ENCODE measurements at places on chromosomes 7 and 10.

GRCh38 chr7:144487901-144488300 lies 84.4 kb upstream of the NOBOX start:
- DNase-seq, result no peak

DNA sequence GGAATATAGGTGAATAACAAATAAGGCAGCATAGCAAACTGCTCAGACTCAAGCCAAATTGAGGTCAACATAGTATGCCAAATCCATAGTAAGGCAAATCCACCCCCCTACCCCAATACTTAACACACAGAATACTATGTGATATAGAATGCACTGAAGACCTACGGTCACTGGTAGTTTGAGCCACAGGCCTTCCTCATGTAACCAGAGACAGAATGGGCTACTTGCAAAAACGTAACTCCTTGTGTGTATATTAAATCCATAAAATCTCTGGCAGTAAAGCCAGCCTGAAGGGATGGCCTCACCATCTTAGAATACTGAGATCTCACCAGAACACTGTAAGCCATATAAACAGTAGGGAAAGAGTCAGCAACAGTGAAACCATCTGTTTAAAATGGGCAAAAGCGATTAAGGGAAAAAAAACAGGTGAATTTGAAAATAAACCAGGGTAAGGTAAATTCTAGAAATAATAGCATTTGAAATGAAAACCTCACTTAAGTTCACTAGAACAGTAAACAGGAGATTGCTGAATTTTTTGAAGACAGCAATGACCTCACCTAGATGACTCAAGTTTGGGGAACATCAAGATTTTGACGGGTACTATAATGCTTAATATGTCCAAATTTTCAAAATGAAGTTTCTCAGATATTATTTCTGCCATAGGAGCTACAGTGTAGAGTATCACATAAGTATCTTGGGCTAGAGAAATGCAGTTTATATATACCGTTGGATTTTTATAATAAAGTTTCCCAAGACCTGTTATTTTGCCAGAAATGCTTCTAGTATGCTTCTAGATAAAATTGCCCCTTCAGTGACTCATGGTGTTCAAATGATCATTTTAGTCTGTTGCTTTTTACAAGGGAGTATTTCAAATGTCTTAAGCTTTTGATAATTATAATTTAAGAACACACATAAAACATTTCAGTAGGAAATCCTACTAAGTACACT lies 13.9 kb downstream of the HNRNPA2B1 start:
- no peak for DNase-seq

DNA sequence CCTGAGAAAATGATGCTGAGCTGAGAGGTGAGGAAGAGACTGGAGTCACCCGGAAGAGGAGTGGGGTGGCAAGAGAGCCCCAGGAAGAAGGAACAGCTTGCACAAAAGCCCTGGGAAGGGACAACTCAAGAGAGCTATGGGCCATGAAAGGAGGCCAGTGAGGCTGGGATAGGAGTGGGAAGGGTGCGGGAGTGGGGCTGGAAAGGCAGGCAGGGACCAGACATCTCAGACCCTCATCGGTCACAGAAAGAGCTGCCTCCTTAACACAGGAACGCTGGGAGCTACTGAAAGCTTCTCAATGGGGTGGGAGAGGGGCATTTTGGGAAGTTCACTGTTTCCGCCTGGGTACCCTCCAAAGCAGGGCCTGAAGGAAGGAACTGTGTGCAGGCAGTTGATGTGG lies 122.0 kb upstream of the UNC5B start:
- DNase-seq, result no peak

- no peak for DNase-seq
Observed at GRCh38 chr7:83040484-83040883, 122.2 kb downstream of the PCLO start.

DNA sequence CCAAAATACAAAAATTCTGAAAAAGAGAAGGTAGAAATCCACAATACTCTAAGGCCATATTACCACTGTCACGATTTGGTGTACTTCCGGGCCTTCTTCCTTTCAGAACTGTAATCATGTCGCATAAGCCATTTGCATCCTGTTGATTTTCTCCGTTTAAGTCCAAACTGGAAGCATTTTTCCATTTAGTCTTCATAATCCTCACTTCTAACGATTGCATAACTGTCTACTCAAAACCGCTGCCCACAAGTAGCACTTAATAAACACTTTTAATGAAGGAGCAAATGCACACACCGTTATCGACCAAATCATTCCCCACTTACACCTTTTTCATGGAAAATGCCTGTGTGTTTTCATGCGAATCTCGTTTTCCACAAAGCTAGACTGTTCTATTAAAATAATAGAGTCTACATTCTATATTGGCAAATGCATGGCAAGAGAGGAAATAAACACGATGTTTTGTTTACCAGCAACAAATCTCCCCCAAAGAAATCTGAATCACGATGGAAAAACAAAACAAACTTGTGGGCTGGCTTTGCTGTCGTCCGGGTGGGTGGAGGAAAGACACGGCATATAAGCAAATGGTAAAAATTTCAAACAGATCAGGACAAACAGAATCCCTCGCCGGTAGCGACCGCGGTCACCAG lies 1.0 kb downstream of the ATE1 start:
- DNase-seq, result no peak

GRCh38 chr10:127577376-127578258 lies 28.5 kb downstream of the NPS start:
- DNase-seq, result no peak

GRCh38 chr10:6612371-6612770 lies 32.3 kb upstream of the PRKCQ start:
- no peak for DNase-seq

DNA sequence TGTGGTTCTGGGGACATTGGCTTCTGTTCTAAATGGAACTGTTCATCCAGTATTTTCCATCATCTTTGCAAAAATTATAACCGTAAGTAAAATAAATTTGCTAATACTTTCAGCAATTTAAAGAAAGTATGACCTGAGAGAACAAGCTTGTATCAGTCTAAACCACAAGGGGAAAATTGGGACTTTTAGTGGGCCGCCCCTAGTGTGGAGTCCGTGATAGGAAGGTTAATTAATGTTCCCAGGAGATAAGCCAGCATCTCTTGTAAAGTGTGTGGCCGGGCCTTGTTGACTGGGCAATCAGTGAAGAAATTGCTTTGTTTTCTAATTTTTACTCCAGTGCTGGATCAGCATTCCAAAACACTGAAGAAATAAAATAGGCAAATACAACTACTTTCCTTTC lies 83.0 kb downstream of the ABCB5 start:
- DNase-seq, result no peak

- no peak for DNase-seq
Observed at GRCh38 chr7:66315192-66315591, 110.1 kb downstream of the TPST1 start.

GRCh38 chr10:101494650-101495049 lies 93.4 kb downstream of the POLL start:
- DNase-seq, result no peak

DNA sequence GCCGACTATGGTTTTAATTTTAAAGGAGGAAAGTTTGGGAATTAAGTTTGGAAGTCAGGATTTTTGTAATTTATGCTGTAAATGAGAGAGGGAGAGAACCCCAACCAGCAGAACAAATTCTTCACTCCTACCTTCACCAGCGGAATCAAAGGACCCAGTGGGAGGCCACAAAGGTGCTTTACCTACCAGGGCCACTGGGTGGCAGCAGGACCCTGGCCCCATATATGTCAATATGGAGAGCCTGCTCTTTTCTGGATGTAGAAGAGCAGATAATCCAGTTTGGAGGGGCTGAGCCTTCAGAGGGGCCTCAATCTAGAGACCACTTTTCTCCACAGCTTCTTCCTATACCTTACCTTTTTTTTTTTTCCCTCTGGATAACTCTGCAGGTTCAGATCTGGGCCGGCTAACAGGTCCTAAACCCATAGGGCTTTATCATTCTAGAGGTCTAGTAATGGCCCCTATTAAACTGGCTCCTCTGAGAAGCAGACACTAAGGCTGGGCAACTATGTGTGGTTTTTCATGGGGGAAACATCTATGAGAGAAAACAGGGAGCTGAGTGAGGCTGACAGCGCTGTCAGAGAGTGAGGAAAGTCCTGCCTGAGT lies 8.5 kb upstream of the SCD start:
- DNase-seq, result no peak

GRCh38 chr10:50294582-50294981 lies 43.3 kb upstream of the ASAH2 start:
- no peak for DNase-seq

DNA sequence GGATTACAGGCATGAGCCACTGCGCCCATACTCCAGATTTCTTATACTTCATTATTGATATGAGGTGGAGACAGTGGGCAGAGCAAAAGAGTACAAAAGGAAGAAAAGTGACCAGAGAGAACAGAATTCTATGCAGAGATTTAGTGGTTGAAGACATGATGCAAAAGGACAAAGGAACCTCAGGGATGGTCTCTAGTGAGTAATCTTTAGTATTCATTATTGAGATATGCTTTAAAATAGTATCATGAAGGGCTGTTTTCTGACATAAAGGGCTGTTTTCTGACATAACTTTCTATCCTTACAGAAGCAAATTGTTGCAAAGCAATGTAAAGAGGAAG lies 81.2 kb upstream of the OIT3 start:
- no peak for DNase-seq

- no peak for DNase-seq
Observed at GRCh38 chr10:15123749-15124184, 26.6 kb downstream of the RPP38 start.

DNA sequence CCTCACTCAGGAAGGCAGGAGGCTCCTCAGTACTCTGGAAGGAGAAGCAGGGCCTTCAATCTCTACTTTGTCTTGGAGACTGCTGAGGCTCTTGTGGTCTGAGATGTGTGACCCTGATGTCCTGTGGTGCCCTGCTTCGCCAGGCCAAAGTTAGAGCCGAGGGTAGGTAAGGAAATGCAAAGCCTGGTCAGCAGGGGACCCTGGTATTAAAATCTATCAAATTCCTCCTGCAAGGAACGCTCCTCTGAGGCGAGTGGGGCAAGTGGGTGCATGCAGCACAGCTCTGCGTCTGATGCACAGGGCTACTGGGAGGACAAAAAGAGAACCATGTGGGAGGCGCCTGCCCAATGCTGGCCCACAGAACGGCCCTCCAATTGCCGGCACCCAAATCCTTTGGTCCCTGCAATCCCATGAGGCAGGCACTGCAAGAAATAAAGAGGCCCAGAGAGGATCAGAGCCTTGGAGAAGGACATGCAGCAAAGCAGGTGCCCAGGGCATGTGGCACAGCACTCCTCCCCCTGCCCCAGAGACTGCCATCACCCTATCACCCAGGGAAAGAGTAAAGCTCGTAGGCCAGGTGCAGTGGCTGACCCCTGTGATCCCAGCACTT lies 23.1 kb upstream of the ZMIZ1 start:
- no peak for DNase-seq

GRCh38 chr7:92665926-92666325 lies 75.7 kb upstream of the FAM133B start:
- no peak for DNase-seq

DNA sequence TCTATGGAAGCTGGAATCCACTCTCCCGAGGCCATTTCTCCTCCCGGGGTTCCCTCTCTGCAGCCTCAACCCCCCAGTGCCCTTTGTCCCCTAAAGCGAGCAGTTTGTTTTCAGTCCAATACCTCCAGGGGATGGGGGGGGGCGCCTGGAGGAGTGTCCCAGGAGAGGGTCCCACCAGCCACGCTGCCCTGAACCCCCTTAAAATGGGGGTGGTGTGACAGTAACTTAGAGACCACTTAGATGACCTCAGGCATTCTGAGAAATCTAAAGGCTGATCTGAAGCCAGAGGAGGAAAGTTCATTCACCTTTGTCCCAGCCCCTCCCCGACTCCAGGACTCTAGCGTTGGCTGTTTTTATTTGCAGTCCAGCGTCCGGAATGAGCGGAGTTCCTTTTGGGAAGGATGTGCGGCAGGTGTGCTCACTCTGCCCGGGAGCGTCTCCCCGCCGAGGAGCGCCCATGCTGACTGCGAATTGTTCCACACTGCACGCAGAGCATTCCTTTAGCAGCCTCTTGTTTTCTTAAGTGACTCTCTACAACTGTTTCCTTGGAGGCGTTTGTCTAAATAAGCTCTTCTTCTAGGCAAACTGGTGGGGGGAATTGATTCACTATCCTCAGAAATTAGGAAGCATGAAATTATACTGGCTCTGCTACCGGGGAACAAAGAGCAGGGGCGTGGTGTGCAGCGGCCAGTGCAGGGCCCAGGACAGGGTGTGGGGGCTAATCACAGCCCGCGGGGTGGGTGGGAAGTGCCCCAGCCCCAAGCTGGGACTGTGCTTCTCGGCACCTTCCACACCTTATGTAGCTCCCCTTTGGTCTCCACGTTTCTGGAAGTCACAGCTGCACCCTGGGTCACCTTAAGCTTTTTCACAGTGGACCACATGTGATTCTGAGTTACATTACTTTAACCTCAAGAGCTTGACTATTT lies 46.3 kb downstream of the SYPL1 start:
- no peak for DNase-seq

- no peak for DNase-seq
Observed at GRCh38 chr7:4200546-4201094, 481.5 kb upstream of the FOXK1 start.

DNA sequence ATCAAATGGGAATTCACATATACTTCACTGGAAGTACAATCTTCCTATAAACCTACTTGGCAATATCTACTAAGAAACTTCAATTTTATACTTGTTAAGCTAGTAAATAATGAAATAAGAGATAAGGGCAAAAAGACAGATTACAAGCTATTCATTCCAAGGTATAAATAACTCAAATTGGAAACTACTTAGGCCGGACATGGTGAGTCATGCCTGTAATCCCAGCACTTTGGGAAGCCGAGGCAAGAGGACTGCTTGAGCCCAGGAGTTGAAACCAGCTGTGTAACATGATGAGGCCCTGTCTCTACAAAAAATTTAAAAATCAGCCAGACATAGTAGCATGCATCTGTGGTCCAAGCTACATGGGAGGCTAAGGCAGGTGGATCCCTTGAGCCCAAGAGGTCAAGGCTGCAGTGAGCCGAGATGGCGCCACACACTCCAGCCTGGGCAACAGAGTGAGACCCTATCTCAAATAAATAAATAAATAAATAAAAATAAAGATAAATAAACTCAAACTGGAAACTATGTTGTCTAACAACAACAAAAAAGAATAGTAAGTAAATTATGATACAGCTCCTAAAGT lies 37.6 kb downstream of the ARHGAP21 start:
- no peak for DNase-seq

- no peak for DNase-seq
Observed at GRCh38 chr7:88669913-88670312, 89.6 kb upstream of the ZNF804B start.

- DNase-seq, result no peak
Observed at GRCh38 chr10:24556750-24557742, 166.6 kb downstream of the ARHGAP21 start.

DNA sequence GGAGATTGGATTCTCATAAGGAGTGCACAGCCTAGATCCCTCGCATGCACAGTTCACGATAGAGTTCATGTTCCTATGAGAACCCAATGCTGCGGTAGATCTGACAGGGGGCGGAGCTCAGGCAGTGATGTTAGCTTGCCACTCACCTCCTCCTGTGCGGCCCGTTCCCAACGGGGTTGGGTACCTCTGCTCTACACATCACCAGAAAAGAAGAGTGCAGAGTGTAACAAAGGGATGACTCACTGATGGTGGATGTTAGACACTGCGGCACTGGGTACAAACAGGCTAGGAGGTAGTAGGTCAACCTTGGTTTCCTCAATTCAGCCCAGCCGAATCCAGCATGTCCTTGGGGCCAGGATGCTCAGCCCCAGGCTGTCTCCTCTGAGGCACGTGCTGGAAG lies 66.8 kb upstream of the CHST15 start:
- no peak for DNase-seq

Measured in NCI-H187 treated with DMSO at 0.1 percent for 48 hours (cell line).